ENCODE measurements at places on chromosomes 1 and 21.

- peak; percentile 70 for DNase-seq
These were observed 260.5 kb downstream of the PRDM2 start for GRCh38 chr1:13960375-13960987.

DNA sequence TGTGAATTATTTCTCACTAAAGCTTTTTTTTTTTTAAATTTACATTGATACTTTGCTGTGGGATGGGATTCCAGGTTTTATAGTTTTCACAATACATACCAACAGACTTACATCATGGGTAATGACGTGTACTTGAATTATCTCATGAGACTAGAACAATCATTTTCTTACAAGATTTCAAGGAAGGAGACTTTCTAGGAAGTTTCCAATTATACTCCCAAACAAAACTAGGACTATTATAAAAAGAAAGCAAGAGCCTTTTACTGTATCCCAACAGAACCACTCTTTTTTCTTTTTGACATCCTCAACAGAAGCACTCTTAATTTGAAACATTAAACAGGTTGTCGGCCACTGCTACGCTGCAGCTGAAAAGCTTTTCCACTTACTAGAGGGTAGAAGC lies 48.7 kb downstream of the TESK2 start:
- DNase-seq: no peak

GRCh38 chr1:107877745-107878144 lies 87.2 kb downstream of the VAV3 start:
- no peak for DNase-seq

DNA sequence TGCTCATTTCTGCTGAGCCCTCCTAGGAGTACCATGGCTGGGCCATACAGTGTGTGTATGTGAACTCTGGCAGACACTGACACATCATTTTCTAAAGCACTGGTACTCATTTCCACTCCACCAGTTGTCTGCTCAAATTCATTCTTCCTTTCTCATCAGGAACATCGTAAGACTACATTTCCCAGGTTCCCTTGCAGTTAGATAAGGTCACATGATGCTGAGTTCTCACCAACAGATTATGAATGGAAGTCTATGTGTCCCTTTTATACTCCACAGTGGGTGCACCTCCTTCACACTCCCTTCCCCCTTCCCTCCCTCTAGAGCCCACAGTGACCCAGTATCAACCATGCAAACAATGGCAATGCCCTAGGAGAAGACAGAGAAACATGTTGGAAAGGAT lies 38.3 kb upstream of the PAX7 start:
- no peak for DNase-seq

DNA sequence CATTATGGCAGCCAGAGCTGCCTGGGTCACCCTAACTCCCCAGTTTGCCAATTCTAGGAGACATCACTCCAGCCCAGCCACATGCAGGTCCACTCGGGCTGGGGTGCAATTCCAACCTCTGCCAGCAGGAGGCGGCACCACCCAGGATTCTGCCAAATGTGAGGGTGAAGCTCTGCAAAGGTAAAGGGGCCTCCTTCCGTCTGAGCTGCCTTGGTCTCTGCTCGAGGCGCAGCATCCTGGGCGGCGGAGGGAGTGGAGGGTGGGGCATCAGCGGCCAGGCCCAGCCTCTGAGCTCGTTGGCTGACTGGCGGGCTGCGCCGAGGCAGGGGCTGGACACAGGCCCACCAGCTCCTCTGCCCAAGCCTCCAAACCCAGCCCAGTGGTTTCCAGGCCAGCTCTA lies 63.8 kb downstream of the ARHGEF16 start:
- DNase-seq: peak; percentile 80

GRCh38 chr1:26307363-26307781 lies 936 bp upstream of the UBXN11 start:
- DNase-seq: no peak

- DNase-seq: no peak
These were observed 74.9 kb downstream of the DAB1 start for GRCh38 chr1:57348921-57349320.

DNA sequence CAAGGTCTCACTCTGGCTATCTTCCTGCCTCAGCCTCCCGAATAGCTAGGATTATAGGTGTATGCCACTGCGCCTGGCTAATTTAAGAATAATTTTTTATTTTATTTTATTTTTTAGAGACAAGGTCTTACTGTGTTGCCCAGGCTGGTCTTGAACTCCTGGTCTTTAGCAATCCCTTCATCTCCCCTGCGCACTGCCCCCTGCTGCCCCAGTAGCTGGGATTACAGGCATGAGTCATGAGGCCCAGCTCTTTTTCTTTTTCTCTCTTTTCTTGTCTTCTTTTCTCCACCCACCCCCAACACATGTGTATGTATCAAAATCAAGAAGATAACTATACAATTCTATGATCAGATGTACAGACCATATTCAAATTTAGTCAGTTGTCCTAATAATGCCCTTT lies 87.2 kb downstream of the PEX14 start:
- no peak for DNase-seq

DNA sequence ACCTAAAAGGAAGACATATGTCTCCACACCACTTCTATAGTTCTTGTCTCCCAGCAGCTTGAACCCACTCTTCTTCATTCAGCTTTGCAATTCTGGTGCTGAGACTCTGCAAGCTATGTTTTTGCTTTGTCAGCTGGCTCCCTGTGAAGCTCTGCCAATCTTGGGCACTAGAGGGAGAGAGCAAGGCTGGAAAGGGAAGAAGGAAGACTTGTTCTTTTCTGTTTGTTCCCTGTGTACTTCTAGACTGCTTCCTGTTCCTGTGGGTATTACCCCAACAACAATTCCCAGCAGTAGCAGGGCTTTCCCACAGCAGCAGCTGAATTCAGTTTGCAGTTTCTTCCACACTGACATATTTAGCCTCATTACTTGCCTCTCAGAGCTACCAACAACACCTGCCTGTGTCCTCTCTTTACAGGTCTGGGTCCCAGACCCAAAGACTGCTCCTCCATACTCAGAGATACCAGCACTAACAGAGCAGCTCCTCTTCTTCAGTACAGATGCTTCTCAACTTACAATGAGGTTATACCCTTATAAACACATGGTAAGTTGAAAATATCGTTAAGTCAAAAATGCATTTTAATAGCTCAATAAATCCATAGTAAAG lies 275.2 kb upstream of the NEGR1 start:
- peak; percentile 32 for DNase-seq

- DNase-seq: no peak
These were observed 10.8 kb downstream of the CFAP45 start for GRCh38 chr1:159889202-159889601.

DNA sequence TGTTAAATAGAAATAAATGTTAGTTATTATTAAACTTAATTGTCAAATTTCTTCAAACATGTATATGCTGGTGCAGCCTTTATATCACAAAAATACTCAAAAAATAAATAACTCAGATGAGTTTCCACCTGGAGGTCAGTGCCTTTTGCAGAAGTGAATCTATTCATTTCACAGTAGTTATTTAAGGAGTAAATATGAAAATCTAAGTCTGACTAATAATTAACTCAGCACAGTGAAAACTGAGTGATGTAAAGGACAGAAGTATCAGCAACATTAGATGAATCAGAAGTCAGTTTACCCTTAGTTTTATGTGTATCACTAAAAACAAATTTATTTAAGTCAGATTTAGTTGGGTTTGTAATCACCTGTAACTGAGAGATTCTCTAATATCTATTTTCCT lies 2135.4 kb downstream of the MRPL39 start:
- DNase-seq: no peak

GRCh38 chr1:216919060-216919970 lies 196.1 kb upstream of the ESRRG start:
- DNase-seq: no peak

- no peak for DNase-seq
These were observed 3.5 kb upstream of the IGSF8 start for GRCh38 chr1:160101717-160102522.

GRCh38 chr1:186079084-186079684 lies 295.9 kb downstream of the TPR start:
- no peak for DNase-seq

DNA sequence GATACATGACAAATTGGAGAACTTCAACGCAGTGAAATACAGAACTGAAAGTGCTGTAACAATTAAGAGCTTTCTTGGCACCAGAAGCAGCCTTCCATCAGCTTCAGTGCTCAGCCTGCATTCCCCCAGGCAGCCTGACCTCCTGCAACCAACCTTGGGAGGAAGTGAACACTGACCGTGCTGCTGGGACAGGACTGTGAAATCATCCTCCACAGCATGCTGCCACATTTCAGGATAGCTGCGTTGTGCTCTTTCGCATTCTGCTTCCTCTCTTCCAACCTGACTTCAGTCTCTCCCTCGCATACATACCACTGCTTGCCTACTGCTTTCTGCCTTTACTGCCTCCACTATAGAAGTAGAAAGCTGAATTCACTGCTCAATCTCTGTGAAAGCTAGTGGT lies 388.6 kb downstream of the RWDD3 start:
- no peak for DNase-seq

GRCh38 chr1:1630191-1630964 lies 1.6 kb upstream of the MMP23B start:
- peak; percentile 91 for DNase-seq

- no peak for DNase-seq
These were observed 33.3 kb upstream of the DUSP10 start for GRCh38 chr1:221775206-221775605.

DNA sequence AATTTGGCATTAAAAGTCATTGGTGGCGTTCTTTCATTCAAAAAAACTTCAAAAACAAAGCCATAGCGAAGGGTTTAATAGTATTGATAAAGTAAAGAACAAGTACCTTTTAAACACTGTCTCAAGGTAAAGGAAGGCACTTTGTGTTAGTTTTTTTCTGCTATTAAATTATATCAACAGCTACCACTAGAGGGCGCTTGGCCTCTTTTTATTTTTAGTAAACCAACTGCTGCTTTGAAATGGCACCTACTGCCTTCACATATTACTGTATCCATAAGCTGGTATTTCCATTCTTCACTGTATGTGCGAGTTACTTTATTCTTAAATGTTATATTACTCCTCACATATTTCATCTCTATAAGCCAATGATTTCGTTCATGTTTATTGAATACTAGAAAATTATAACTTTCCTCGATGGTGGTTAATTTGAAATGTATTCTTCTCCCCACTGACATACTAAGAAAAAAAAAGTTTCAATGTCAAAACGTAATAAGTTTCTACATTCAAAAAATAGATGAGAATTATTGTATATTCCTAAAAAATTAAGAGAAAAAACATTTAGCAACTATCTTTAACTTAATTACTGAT lies 125.7 kb upstream of the CXADR start:
- DNase-seq: peak; percentile 70

DNA sequence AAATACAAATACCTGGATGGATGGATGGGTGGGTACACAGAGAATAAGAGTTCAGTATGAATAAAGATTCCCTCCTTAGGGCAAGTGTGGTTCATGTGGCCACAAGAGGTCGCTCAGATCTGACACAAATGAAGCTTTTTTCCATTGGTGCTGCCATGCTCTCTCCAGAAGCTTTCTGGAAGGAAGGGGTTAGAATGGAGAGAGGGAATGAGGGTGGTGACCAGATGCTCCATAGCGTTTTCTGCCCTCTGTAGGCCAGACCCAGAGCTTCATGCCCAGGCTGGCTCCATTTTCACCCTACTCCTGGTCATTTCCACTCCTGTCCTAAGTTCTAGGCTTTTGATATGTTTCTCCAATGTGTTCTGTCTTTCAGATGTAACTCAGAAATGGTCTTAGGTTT lies 3.3 kb upstream of the FCRL6 start:
- peak; percentile 89 for DNase-seq

- DNase-seq: no peak
These were observed 27.6 kb upstream of the ARHGAP29 start for GRCh38 chr1:94265011-94265422.

- no peak for DNase-seq
These were observed 37.4 kb downstream of the PHC2 start for GRCh38 chr1:33393524-33393923.

DNA sequence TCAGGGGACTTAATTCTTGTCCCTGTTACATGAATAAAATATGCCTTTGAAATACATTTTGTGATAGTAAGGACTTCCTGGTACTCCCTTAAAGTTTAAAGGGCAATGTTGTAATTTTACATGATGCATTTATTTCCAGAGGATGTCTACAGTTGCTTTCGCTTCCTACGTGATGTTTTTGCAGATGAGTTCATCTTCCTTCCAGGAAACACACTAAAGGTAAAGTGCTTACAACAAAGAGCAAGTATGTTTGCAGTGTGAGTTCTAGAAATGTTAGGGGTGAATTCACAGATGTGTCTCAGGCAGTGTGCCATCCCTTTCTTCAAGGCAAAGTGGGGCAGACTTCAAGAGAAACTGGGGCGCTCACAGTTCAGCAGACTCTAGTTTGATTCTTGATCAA lies 31.2 kb downstream of the GNPAT start:
- no peak for DNase-seq

GRCh38 chr1:39412892-39413291 lies 78.5 kb upstream of the BMP8A start:
- no peak for DNase-seq

- DNase-seq: no peak
These were observed 120.1 kb downstream of the BACH1 start for GRCh38 chr21:29418813-29419212.

DNA sequence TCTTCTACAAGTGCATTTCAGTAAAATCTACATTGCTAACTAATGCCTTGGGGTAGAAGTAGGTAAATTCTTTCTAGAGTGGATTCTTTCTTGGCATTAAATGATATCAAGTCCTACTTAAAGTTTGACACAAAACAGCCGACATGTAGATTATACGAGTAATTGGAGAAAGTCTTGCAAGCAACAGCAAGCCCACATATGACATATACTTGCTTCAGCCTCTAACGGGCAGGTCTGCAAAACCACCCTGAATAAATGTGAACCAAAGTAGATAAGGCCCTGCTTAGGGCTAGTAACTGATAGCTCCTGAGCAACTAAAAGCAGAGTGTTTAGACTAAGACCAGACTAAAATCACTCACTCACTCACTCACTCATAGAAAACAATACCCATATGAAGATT lies 203.2 kb downstream of the LTN1 start:
- no peak for DNase-seq

GRCh38 chr1:236472850-236473788 lies 50.7 kb upstream of the LGALS8 start:
- no peak for DNase-seq

DNA sequence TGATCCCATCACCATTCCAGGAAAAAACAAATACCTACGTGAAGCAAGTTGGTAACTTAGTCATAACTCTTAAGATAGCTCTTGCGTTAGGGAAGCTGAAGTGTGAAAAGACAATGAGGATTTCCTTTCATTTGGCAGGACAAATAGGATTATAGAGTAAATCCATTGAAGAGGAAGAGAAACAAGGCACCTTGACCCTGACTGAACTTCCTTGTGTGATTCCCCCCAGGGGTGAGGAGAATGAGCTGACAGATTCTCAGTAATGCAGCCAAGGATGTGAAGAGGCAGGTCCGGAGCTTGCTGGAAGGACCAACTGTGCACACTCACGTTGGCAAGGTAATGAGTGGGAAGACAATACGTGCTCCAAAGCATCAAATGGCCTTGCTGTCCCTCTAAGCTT lies 55.0 kb upstream of the HMCN1 start:
- no peak for DNase-seq

- DNase-seq: no peak
These were observed 79.3 kb upstream of the B3GALT2 start for GRCh38 chr1:193265716-193266115.

DNA sequence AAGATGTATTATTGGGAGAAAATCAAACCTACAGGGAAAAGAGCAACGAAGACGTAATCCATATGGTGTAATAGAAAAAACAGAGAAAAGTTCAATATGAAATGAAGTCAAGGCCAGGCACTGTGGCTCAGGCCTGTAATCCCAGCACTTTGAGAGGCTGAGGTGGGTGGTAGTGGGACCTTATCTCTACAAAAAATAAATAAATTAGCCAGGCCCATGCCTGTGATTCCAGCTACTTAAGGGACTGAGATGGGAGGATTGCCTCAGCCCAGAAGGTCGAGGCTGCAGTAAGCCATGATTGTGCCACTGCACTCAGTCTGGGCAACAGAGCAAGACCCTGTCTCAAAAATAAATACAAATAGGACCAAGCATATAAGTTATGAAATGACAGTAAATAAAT lies 11.4 kb downstream of the DESI2 start:
- DNase-seq: no peak

All from ELF-1 (cell line).